ENCODE measurements at places on chromosomes 1 and 21. TPM values are rescaled to one million over a fixed set of nuclear protein-coding genes. Genes with fewer than 3 reads are reported as not detected.

DNA sequence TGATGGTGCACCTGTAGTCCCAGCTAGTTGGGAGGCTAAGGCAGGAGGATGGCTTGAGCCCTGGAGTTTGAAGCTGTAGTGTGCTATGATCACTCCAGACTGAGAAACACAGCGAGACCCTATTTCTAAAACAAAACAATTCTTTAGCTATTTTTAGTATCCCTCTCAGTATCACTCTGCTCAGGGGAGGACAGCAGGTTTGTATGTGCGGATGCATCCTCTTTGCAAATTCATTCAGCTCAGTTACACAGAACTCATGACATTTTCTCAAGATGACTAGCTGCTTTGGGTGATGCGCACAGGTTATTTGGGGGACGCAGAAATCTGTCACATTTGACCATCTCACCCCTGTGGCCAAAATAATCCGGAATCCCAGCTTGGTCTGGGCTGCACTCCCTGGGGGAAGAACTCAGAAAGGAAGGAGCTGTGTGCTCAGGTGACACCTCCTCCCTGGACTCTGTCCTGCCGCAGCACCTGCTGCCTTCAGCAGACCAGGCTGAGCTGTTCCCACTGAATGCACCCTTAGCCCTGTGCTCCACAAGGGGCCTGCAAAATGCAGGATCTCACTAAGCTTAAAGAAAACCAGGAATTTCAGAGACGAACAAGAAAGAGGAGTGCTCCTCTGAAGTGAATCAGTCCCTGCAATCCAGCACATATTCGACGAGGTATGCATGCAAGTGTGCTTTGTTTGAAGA lies 89.5 kb upstream of the PGBD5 start:
- DNase-seq: no peak

DNA sequence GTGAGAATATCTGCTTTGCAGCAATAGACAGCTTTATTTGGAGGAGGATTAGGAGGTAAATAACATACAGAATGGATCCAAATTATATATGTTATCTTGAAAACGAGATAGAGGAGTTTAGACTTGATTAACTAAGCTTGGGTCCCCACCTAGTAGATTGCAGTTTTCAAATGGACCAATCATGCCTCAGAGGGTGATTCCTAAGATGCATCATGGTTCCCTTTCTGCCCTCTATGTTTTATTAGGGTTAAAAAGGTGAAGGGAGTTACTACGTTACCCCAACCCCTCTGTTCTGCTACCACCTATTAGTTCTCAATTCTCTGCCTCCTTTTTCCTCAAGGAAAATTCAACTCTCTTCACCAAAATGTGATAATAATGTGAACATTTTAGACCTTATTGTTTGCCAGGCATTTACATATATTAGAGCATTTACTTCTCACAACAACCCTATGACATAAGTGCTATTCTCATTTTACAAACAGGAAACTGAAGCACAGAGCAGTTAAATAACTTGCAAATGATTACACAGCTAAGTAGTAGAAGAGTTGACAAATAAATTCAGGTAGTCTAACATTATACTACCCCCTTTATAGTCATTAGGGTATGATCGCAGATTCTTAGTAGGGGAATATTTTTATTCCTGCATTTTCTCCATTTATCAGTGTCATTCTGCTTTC lies 23.4 kb upstream of the PGM1 start:
- no peak for DNase-seq

- no peak for DNase-seq
These were observed 61.5 kb downstream of the SKI start for GRCh38 chr1:2289607-2290006.

Gene ATP1B1
- 256 TPM for total RNA-seq

DNA sequence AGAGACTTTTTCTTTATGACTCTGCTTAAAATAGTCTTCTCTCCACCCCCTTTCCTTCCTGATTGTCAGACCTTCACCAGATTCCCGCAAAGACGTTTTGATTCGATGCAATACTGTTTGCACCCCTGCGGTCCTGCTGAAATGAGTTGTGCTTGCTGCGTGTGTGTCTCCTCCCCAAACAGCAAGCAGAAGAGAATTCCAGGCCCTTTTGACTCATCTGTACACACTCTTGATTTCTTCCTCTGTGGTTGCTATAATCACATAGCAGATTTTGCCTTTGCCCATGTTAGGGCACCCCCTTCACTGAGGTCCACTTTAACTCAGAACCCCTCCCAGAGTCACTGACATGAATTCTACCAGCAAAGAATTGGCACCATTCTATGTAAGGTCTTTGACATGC lies 136.5 kb downstream of the ZZZ3 start:
- DNase-seq: no peak

Gene KLHDC7A
- total RNA-seq: not detected

DNA sequence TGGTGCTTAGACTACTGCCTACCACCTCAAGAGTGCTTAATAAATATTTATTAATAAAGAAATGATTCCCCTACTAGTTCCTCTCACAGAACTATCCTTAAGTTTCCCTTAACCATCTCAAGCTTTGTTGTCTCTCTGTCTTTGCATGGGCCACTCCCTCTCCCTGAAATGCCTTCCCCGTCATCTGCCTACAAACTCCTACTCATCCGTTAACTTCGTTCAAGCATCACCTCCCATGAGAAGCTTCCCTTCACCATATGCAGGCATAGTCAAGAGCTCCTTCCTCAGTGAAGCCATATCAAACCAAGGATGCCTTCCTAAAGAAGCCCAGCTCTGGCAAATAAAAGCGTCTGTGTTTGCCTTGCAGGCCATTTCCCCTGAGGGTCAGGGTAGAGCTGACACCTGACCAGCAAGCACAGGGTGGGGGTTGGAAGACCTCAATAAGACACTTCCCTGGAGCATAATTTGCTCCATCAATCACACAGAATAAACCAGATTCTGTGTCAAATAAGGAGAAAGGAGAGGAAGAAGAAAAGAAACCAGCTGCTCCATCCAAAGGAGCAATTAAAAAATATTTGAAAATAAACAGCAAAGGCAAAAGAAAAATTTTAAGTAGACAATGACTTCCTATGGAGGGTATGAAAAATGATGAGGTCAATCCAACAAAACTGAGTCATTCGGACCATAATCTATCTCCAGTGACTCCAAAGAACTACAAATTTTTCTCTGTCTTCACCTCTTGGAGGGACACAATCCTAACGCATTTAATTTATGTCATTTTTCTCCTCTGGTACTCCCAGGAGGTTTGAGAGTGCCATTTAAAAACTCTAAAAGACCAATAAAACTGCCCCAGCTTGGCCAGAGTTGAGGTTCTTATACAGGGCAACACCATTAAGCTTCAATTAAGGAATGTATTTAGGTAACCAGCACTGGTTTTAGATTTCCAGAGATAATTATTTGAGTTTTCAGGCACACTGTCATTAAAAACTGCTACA lies 303.6 kb downstream of the KCNH1 start:
- no peak for DNase-seq

Gene ZMYND12
- total RNA-seq: 1.6 TPM

GRCh38 chr1:47382399-47382983 lies 33.6 kb upstream of the FOXE3 start:
- DNase-seq: no peak

Gene SDCCAG8
- total RNA-seq: 30.0 TPM

DNA sequence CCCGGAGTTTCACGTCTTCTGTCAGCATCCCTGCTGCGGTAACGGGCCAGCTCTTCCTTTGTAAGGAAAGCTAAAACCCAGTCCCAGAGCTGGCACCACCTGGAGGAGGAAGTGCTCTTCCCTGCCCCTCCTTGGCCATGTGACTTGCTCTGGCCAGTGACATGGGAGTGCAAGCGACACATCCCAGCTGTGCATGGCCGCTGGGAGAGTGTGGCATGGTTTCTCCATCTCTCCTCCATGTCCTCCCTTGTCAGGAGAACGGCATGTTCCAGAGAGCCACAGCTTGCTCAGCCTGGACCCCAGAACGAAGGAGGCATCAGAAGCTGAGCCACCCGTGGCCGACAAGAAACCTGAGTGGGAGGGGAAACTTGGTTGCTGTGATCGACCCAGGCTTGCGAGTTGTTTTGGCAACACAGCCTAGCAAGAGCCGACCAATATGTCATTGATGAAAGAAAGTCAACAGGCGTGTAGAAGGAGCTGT lies 2.7 kb upstream of the PRXL2B start:
- no peak for DNase-seq

DNA sequence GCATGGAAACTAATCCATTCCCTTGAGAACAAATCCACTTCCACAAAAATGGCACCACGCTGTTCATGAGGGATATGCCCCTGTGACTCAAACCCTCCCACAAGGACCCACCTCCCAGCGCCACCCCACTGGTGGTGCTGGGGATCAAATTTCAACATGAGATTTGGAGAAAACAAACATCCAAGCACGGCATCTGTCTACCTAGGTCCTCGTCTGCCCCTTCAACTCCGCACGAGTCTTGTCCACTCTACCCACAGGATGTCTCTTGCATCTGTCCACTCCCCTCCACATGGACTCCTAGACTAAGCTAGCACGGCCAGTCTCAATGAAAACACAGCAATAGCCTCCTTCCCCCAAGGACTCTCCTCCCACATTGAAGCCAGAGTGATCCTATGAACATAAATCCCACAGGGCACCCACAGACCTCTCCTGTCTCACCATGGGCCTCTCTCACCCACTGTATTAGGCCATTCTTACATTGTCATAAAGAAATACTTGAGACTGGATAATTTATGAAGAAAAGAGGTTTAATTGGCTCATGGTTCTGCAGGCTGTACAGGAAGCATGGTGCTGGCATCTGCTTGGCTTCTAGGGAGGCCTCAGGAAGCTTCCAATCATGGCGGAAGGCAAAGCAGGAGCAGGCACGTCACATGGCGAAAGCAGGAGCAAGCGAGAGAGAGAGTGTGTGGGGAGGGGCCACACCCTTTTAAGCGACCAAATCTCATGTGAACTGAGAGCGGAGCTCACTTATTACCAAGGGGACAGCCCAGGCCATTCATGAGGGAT lies 101.4 kb downstream of the TOMM20 start:
- DNase-seq: no peak

GRCh38 chr1:32863218-32863880 lies 7.4 kb downstream of the FNDC5 start:
- peak; percentile 49 for DNase-seq

DNA sequence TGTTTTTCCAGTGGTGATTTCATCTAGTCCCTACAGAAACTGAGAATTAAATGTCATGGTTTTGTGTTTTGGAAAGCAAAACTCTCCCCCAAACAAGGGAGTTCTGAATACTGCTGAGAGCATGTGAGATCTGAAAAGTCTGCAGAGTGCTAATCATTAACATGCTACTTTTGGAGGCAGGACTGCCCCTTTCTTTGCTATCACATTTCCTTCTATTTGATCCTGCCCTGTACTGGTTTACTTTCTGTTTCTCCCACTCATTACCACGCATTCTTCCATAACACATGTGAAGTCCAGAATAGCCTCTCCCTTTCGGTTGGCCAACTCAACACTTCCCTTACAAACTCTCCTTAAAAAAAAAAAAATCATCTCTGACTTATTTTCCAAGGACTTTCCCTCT lies 63.6 kb downstream of the GADD45A start:
- no peak for DNase-seq

GRCh38 chr1:160675641-160676410 lies 29.0 kb upstream of the SLAMF1 start:
- peak; percentile 85 for DNase-seq

Gene CRP
- not detected for total RNA-seq

Gene FABP3
- 3,048 TPM for total RNA-seq

- no peak for DNase-seq
These were observed 18.0 kb upstream of the PRKAA2 start for GRCh38 chr1:56627019-56627635.

- no peak for DNase-seq
These were observed 17.4 kb downstream of the CEPT1 start for GRCh38 chr1:111157431-111157830.

Gene TSPAN2
- total RNA-seq: 3.3 TPM

Gene TEKT2
- not detected for total RNA-seq

- no peak for DNase-seq
These were observed 16.8 kb downstream of the PLA2G5 start for GRCh38 chr1:20086800-20087199.

DNA sequence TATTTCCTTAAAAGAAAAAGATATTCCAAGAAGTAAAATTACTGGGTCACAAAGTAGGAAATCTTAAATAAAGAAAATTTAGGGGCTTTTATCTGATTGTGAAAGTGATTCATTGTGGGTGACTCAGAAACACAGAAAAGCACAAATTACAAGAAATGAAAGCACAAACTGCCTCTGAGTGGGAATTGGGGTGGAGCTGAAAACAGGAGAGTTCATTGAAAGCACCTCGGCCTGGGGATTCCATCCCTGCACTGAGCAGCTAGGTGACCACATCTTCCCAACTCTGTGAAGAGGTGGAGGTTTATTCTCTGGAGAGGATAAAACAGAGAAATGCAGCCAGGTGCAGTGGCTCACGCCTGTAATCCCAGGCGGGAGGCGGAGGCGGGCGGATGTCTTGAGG lies 7.4 kb downstream of the GJA4 start:
- no peak for DNase-seq

Gene SYCP1
- total RNA-seq: not detected

DNA sequence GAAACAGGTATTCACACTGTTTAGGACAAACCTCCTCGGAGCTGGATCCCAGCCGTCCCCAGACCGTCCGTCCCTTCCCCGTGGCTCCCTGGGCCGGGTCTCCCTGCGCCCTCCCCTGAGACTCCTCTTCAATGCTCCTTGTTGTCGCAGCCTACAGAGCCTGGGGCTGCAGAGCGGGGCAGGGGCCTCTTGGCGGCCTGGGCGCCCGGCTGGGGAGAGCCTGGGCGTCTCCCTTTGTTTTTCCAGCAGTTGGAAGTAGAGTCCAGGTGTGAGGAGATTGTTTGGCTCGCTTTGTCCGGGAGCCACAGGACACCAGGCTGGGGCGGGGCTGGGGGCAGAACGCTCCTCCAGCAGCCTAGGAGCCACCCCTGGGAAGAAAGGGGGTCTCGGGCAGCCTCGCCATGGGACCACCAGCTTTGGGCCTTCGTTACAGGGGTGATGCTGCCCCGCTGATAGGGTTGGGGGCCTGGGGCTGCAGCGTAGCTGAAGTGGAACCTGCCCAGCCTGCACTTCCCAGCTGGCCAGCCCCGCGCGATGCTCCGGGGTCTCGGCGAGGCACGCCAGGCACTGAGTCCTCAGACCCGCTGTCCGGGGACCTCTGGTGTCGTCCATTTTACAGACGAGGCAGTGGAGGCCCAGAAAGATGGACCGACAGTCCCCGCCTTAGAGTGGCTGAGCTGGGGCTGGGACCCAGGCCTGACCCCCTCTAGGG lies 66.9 kb downstream of the PRDM16 start:
- DNase-seq: no peak

All from cardiac septum (tissue), 1 donor.